Chondrocyte (in vitro differentiated cells): ENCODE measurements at places on chromosomes 5 and 9. TPM values are rescaled to one million over a fixed set of nuclear protein-coding genes. Genes with fewer than 3 reads are reported as not detected.

Gene CEL
- 0.87 to 1.5 TPM (median 1.1 TPM) in 3 replicates for total RNA-seq

Gene LOX
- total RNA-seq, result 320 to 615 TPM (median 611 TPM) in 3 replicates

Gene NOXA1
- 0.97 to 2.5 TPM (median 2.0 TPM) in 3 replicates for total RNA-seq

Gene SIMC1
- total RNA-seq, result 17.4 to 20.3 TPM (median 19.1 TPM) in 3 replicates

Gene RAB3C
- not detected in 3 replicates for total RNA-seq

Gene NUTM2F
- 0.10 TPM in 1 of 3 replicates, not detected in the others for total RNA-seq

Gene PTGES
- total RNA-seq, result 0.95 to 3.3 TPM (median 1.3 TPM) in 3 replicates

DNA sequence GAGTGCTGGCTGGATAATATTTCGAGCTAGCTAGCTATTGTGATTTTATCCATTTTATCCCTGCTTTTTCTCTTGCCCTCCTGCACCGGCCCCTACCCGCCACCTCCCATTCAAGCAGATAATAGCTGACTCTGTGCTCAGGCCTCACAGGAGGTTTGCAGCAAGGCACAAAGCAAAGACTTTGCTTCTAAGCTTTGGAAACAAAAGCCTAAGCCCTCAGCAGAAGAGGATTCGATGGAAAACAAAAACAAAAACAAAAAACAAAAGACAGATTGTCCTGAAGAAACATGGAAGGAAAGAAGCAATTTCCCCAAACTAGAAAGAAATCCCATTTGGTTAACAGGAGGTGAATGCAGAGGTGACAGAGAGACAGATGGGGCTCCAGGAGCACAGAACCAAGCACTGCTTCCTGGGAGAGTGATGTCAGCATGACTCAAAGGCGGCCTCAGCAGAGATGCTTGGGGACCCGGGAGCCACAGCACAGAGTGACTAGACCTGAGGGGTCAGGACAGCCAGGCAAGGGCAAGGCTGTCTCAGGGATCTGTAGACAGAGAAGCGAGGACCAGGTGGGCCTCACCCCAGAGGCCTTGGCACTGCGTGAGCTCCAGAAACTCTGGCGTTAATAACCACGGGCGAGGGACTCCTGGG lies 28.4 kb downstream of the MTX3 start:
- no peak overlapping the region for H3K27ac ChIP-seq
- H3K27me3 ChIP-seq, result peaks cover 15% of the 10 kb centered on the region
- no peak for DNase-seq
- H3K36me3 ChIP-seq, result no peaks in the 10 kb centered on the region
- no peak overlapping the region for H3K4me3 ChIP-seq

GRCh38 chr5:171166766-171167165 lies 142.3 kb upstream of the TLX3 start:
- no peaks in the 10 kb centered on the region for H3K27me3 ChIP-seq
- DNase-seq, result no peak
- H3K4me1 ChIP-seq, result no peaks in the 10 kb centered on the region
- H3K27ac ChIP-seq, result no peak overlapping the region
- peaks cover 1% of the 10 kb centered on the region for H3K36me3 ChIP-seq
- H3K4me3 ChIP-seq, result no peak overlapping the region

GRCh38 chr5:77282337-77283027 lies 72.0 kb downstream of the PDE8B start:
- no peaks in the 10 kb centered on the region for H3K36me3 ChIP-seq
- peaks cover 12% of the 10 kb centered on the region for H3K4me1 ChIP-seq
- DNase-seq, result no peak
- H3K4me3 ChIP-seq, result no peak overlapping the region
- peak overlapping the region; percentile 74 for H3K27ac ChIP-seq
- H3K27me3 ChIP-seq, result no peaks in the 10 kb centered on the region

GRCh38 chr5:171797543-171797942 lies 11.9 kb downstream of the SMIM23 start:
- H3K27me3 ChIP-seq, result peaks cover 16% of the 10 kb centered on the region
- H3K4me3 ChIP-seq, result no peak overlapping the region
- no peaks in the 10 kb centered on the region for H3K4me1 ChIP-seq
- H3K36me3 ChIP-seq, result peaks cover 3% of the 10 kb centered on the region
- H3K27ac ChIP-seq, result no peak overlapping the region

DNA sequence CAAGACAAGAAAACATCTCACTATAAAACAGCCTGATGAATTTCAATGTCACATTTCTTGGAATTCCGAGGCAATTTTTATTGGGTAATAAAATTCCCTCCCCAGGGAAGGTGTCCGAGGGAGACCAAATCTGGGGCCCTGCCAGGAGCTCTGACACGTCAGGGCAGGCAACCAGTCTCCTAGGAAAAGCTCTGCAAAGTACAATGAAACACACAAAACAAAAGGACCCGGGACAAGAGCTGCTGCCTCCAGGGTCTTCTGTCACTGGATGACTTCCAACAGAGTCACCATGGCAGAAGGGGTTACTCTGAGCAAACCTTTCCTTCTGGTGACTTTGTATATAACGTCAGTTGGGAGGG lies 50.8 kb downstream of the SAXO1 start:
- no peak overlapping the region for H3K27ac ChIP-seq
- H3K27me3 ChIP-seq, result no peaks in the 10 kb centered on the region
- peaks cover 5% of the 10 kb centered on the region for H3K36me3 ChIP-seq
- no peak for DNase-seq
- H3K4me3 ChIP-seq, result no peak overlapping the region

- peaks cover 19% of the 10 kb centered on the region for H3K4me1 ChIP-seq
- peaks cover 2% of the 10 kb centered on the region for H3K36me3 ChIP-seq
- no peak overlapping the region for H3K4me3 ChIP-seq
Observed at GRCh38 chr9:89408628-89409101, 89.2 kb downstream of the SEMA4D start.

GRCh38 chr9:15642369-15642962 lies 89.6 kb downstream of the CCDC171 start:
- no peak overlapping the region for H3K4me3 ChIP-seq
- no peak for DNase-seq
- peaks cover 8% of the 10 kb centered on the region for H3K36me3 ChIP-seq
- no peak overlapping the region for H3K27ac ChIP-seq

DNA sequence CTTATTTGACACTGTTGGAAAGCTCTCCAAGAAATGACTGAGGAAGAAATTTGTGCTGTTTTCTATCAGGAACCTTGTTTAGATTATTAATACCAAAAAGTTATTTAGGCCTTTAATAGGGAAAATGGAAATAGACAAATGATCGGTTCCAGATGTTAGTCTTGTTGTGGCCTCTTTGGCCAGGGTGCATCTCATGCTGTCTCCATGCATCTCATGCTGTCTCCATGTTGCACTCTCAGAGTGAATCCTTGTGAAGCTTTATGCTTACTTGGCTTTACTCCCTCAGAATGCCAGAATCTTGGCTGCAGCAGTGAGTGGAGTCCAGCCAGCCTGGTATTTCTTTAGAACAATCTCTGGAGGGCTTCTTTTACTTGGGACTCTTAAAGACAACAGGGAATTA lies 185.5 kb downstream of the ARHGAP26 start:
- H3K27ac ChIP-seq, result no peak overlapping the region
- no peak overlapping the region for H3K4me3 ChIP-seq
- H3K27me3 ChIP-seq, result no peaks in the 10 kb centered on the region

DNA sequence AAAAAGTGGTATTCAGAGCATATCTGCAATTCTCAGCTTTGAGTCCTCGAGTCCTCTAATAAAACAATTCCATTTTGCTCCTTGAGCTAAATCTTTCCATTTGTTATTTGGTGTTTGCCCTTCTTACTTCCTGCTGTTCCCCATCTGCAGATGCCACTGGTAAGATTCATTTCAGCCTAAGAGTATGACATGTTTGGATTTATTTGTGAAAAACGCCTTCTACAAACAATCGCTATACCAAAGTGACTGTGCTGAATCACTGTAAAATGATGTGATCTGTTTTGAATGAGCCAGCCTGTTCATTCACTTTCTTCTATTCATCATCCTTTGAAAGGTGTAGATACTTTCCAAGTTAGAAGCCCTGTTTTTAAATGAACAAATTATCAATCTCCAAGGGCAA lies 27.7 kb downstream of the KCTD16 start:
- DNase-seq, result no peak
- no peaks in the 10 kb centered on the region for H3K36me3 ChIP-seq

- H3K4me1 ChIP-seq, result peaks cover 7% of the 10 kb centered on the region
- no peak overlapping the region for H3K4me3 ChIP-seq
- H3K36me3 ChIP-seq, result no peaks in the 10 kb centered on the region
- DNase-seq, result no peak
Observed at GRCh38 chr5:145917288-145917687, 19.1 kb upstream of the SH3RF2 start.

- no peak for DNase-seq
- no peaks in the 10 kb centered on the region for H3K36me3 ChIP-seq
- peak overlapping the region; percentile 80 for H3K27ac ChIP-seq
- peaks cover 91% of the 10 kb centered on the region for H3K4me1 ChIP-seq
- H3K4me3 ChIP-seq, result no peak overlapping the region
Observed at GRCh38 chr9:94870793-94871558, 144.5 kb downstream of the AOPEP start.

DNA sequence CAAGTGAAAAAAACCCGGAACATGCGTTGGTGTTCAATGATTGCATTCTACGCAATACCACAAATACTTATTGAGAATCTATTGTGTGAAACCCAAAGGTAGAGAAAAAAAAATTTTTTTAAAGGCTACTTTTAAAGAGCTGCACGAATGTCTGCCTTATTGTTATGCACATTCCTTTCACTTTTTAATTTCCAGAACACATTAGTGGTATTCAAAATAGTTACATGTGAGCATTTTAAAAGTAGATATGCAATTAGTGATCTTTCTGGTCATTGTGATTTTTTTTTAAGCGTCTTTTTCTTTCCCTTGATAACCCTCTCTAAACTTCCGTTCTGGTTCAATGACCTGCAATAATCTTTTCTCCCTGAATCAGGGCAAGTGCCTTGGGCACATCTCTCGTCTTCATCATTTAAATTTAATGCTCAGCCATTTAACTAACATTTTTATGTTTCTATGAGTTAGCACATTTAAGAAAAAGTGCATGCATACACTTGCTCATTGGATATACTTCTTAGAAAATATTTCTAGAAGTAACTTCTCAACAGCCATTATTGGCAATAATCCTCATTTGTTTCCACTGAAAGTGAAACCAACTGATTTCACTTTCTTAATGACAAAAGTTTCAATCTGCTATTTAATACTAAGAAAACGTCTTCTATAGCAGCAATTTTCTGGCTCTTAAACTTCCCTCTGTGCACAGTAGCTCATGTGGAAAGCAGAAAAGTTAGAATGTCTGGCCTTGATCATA lies 80.3 kb downstream of the CDH6 start:
- peaks cover 2% of the 10 kb centered on the region for H3K36me3 ChIP-seq
- DNase-seq, result no peak
- peaks cover 26% of the 10 kb centered on the region for H3K4me1 ChIP-seq
- peak overlapping the region; percentile 63 for H3K27ac ChIP-seq

DNA sequence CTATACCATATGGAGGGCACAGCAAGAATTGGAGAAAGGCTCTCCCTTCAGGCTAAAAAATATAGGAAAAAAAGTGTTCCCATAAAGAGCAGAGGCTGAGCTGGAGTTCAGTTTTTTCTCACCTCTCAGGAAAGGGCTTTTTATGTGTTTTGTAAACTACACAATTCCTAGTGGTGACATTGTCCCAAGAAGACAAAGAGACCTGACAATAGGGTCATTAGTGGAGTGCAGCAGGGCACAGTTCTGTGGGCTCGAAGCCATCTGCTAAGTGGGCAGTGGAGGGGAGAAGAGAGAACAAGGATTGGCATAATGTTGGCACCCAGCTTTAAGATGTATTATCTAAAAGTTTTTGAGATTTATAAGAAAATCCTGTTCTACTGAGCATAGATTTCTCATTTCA lies 162.5 kb downstream of the HCN1 start:
- no peak overlapping the region for H3K4me3 ChIP-seq
- H3K27me3 ChIP-seq, result peaks cover 2% of the 10 kb centered on the region
- H3K27ac ChIP-seq, result no peak overlapping the region
- no peak for DNase-seq

- H3K27me3 ChIP-seq, result peaks cover 44% of the 10 kb centered on the region
- no peaks in the 10 kb centered on the region for H3K36me3 ChIP-seq
- H3K4me1 ChIP-seq, result peaks cover 9% of the 10 kb centered on the region
- H3K27ac ChIP-seq, result no peak overlapping the region
- no peak overlapping the region for H3K4me3 ChIP-seq
Observed at GRCh38 chr5:172506251-172506650, 51.9 kb upstream of the SH3PXD2B start.

DNA sequence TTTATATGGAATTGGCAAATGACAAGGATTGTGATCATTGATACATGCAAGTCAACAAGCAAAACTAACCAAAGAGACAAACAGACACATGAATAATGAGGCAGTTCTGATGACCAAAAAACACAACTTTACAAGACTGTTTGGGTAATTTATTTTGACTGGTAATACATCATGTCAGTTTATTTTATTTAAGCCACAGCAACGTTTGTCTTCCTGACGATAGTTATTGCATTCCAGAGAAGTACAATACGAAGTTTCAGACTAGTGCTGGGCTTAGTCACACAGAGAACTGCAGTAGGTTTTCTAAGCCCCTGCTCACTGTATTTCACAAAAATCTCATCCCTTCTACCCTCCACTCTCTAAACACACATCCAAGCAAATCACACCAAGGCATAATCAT lies 514.2 kb downstream of the RAB3C start:
- peaks cover 6% of the 10 kb centered on the region for H3K4me1 ChIP-seq
- no peaks in the 10 kb centered on the region for H3K36me3 ChIP-seq
- no peak for DNase-seq
- H3K27me3 ChIP-seq, result no peaks in the 10 kb centered on the region

DNA sequence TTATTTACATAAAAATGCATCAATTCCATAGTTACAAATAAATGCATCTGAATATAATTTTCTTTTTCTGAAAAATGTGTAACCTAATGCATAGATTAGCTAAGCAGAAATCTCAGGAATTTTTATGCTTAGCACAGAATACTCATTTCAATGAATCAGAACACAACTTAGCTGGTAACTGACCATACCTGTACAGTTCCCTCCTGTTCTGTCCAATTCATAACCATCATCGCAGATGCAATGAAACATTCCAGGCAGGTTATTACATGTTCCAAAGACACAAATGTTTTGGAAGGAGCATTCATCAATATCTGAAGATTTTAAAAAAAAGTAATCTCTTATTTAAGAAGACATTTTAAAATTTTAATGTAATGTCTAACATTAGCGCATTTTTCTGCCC lies 219.4 kb downstream of the FBN2 start:
- no peak for DNase-seq
- H3K4me1 ChIP-seq, result peaks cover 5% of the 10 kb centered on the region
- peaks cover 35% of the 10 kb centered on the region for H3K36me3 ChIP-seq
- no peaks in the 10 kb centered on the region for H3K27me3 ChIP-seq

DNA sequence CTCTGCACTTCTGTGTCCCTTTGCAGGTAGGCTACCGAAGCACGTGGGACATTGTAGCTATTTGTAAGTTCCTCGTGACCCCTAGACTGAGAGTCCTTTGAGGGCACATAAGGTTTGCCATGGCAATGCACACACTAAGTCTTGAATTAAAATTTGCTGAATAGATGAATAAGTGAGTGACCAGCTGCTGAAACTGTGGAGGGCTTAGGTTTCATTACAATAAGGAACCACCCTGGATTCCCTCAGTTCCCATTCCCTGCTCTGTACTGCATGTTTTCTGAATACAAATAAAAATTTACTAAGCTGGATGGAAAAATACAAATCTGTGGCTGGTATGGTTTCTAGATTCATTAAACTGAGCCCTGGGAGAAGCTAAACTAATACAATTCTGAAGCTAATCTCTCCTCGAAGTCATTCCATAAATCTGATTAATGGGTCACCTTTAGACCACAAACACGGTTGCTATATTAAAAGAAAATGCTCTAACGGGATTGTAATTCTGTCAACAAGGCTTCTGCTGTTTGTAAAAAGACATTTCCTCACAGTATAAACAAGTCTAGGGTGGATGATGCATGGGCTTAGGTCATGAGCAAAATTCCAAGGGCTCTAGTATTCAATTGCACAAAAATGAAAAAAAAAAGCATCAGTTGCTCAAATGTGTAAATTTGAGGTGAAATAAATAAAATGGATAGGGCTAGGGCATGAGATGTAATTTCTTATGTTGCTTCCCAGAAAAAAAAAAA lies 172.3 kb downstream of the ATP10B start:
- no peak overlapping the region for H3K4me3 ChIP-seq
- DNase-seq, result no peak
- no peaks in the 10 kb centered on the region for H3K36me3 ChIP-seq
- no peak overlapping the region for H3K27ac ChIP-seq
- H3K27me3 ChIP-seq, result peaks cover 2% of the 10 kb centered on the region
- H3K4me1 ChIP-seq, result no peaks in the 10 kb centered on the region
